ENCODE measurements at places on chromosomes 7 and 10. TPM values are rescaled to one million over a fixed set of nuclear protein-coding genes. Genes with fewer than 3 reads are reported as not detected.

The RARRES2 gene
- total RNA-seq = not detected

The LRGUK gene
- 0.20 TPM for total RNA-seq

The CLDN15 gene
- 12.6 TPM for total RNA-seq

The SLC25A13 gene
- 13.5 TPM for total RNA-seq

The PNPLA8 gene
- total RNA-seq = 85.9 TPM

The LIPF gene
- total RNA-seq = not detected

The CALHM1 gene
- not detected for total RNA-seq

The GNG11 gene
- total RNA-seq = not detected

The PON1 gene
- not detected for total RNA-seq

The ZNF775 gene
- total RNA-seq = 0.45 TPM

The MAP3K8 gene
- total RNA-seq = 27.3 TPM

The CELF2 gene
- 197 TPM for total RNA-seq

The LRRTM3 gene
- not detected for total RNA-seq

The ERVW-1 gene
- not detected for total RNA-seq

The PSD gene
- total RNA-seq = 16.7 TPM

The KCNH2 gene
- total RNA-seq = 2.3 TPM

The NME8 gene
- not detected for total RNA-seq

The LHFPL3 gene
- not detected for total RNA-seq

Data from CD4-positive, alpha-beta T cell (primary cell).